ENCODE measurements at places on chromosomes 11 and 22. TPM values are rescaled to one million over a fixed set of nuclear protein-coding genes. Genes with fewer than 3 reads are reported as not detected.
A peak's percentile ranks its signal among the peaks of the same experiment; 100 is the strongest.

DNA sequence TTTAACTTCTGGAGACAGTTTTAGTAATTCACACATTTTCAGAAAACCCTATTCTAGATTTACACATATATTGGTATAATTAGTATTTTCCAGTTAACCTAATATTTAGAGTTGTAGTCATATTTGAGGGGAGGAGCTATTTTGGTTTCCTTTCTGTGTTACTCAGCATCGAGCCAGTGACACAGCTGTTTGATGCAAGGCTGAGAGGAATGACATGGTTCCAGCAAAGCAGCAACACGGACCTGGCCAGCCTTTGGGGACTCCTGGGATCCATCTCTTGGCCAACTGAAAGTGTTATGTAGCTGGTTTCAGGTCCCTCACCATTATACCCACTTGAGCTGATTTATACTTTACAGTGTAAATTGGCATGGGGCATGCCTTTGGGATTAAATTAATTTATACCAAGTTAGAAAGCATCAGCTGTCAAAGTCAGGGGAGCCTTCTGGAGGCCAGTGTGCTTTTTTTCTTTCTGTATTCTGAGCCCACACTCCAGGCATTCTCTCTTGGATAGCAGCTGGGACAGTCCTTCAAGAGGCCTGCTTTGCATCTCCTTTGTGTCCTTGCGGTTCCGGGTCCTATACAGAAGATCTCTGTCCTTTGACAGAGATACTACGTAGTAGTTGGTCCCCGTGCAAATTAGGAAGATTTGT, 91.3 kb upstream of the SLC25A18 start:
- DNase-seq = no peak

GRCh38 chr11:134819041-134819440, 407.0 kb upstream of the B3GAT1 start:
- no peak for DNase-seq

DNA sequence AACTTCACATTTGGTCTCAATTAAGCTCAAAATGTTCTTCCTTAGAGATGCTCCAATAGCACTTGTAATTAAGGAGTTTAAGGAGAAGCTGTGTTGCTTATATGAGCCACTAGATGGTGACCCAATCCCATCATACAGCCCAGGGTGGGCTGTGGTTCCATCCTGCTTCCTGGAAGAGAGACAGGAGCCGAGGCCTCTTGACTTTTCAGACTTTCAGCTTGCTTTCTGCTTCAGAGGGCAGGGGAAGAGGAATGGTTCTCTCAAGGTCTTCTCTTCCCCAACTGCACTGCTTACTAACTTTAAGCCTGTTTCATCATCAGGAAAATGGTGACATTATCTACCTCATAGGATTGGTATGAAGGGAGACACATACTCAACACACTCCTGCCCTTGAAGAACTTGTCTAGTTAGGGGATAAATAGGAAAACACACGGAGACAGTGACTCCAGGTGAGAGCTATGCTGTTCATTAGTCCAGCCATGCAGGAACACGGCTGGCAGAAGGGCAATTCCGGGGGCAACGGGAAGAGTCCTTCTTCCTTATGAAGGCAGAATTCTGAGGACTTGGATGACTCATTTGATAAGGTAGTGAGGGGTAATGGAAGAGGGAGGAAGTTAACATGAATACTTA, 20.1 kb downstream of the TMEM218 start:
- peak; percentile 75 for DNase-seq

DNA sequence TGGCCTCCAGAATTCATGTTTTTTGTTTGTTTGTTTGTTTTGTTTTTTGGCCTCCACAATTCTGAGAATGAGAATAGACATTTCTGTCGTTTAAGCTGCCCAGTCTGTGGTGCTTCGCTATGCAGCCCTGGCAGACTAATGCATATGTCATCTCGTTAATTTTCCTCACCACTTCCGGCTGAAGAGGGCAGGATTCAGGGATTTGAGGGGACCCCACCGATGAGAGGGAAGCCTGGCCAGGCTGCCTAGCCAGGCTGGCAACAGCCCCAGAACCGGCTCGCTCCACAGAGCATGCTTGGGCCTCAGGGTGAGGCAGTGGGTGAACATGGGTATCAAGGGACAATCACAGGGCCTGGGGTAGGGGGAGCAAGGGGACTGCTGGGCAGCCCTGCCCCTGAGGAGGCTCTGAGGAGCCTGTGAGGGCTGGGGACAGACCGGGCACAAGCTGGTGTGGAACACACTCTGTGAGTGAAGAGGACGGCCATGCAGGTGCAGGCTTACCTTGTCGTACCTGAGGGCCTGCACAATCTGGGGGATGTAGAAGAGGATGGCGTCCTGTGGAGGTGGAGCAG, 47.8 kb upstream of the SERPIND1 start:
- DNase-seq = no peak

- no peak for DNase-seq
These were observed 4.1 kb upstream of the NNMT start for GRCh38 chr11:114291842-114292680.

GRCh38 chr11:3959015-3959902, 103.8 kb downstream of the STIM1 start:
- DNase-seq = no peak

- DNase-seq = no peak
These were observed 16.3 kb downstream of the TRMU start for GRCh38 chr22:46351767-46352166.

DNA sequence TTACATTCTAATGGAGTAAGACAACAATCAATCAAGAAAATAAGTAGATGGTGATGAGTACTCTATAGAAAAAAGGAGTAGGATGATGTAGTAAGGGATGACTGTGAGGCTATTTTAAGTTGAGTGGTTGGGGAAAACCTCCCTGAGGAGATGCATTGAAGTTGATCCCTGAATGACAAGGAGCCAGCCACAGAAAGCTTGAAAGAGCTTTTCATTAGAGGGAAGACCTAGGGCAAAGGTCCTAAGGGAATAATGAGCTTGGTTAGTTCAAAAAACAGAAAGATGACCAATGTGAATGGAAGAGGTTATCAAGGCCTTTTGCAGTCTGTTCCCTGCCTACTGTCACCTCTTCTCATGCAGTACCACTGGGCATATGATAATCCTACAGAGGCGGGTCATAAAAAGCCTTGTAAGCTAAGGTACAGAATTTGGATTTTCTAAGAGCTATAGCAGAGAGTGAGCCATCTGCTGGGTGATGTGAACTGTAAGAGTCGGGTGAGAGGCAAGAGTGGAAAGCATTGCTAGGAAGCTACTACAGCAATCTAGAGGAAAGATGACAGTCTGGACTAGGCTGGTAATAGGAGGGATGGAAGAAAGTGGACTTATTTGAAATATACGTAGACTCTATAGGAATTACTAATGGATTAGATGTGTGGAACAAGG, 3.1 kb downstream of the PPP2R1B start:
- no peak for DNase-seq

DNA sequence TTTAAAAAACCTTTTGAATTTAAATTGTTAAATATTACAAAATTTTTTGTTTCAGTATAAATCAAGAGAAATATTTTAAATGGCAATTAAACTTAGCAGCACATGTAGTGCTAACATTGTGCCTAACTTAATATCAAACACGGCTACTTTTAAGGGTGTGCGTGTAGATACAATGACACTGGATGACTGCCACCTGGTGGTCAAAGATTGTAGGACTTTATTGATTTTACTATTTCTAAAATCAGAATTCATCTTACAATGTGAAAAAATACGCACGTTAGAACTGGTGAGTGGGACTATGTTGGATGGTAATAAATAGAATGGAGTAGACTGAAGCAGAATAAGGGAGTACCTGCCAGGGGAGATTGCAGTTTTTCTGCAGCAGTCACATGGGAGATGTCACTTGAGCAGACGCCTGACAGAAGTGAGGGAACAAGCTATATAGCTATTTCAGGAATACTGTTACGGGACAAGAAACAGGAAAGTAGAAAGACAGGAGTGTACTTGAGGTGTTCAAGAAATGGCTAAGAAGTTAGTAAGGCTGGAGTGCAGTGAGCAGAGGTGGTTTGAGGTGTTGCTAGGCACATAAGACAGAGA, 52.9 kb downstream of the UVRAG start:
- DNase-seq = peak; percentile 55

GRCh38 chr11:5304046-5304445, 2.3 kb upstream of the OR51B4 start:
- DNase-seq = no peak

- peak; percentile 82 for DNase-seq
These were observed 2.3 kb upstream of the DUSP8 start for GRCh38 chr11:1574238-1574932.

- DNase-seq = no peak
These were observed 7.4 kb downstream of the MED17 start for GRCh38 chr11:93791493-93791892.

GRCh38 chr22:34845391-34845790, 220.6 kb upstream of the ISX start:
- DNase-seq = no peak

DNA sequence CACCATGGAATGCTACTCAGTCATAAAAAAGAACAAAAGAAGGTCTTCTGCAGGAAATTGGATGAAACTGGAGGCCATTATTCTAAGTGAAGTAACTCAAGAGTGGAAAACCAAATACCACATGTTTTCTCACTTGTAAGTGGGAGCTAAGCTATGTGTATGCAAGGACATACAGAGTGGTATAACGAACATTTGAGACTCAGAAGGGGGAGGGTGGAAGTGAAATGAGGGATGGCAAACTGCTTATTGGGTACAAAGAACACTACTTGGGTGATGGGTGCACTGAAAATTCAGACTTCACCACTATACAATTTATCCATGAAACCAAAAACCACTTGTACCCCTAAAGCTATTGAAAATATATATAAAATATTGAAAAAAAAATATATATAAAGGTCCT, 13.4 kb upstream of the CAT start:
- no peak for DNase-seq

- no peak for DNase-seq
These were observed 5.8 kb upstream of the SEPTIN5 start for GRCh38 chr22:19708321-19709011.

GRCh38 chr22:27113211-27113635, 455.8 kb downstream of the MIAT start:
- peak; percentile 22 for DNase-seq

- peak; percentile 12 for DNase-seq
These were observed 374.3 kb upstream of the MPPED2 start for GRCh38 chr11:30960387-30960992.

DNA sequence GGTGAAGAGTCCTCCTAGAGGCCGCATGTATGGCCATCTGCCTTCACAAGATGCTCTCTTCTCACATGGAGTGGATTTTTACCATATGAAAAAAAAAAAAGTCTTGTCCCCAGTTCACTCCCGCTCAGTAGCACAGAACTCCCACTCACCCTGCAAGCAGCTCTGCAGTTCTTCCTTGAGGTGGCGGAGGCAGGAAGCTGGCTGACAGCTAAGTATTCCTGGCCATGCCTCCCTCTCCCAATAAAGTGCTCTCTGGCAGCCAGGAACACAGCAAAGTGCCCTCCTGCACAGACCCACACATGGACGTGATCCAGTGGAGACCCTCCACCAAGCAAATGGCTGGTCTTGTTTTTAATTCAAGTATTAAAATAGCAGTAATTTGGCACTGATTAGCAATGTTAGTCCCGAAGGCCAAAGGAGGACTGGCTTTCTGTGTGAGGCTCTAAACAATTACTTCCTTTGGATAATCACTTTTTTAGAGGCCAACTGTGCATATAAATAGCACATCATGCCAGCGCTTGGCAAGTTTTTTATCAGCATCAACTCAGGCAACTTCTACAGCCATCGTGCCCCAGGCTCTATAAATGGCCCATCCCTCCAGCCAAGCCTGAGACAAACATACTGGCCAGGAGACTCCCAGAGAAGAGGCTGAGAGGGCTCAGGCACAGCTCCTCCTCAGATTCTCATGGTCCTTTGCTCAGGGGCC, 413.6 kb downstream of the OPCML start:
- no peak for DNase-seq

DNA sequence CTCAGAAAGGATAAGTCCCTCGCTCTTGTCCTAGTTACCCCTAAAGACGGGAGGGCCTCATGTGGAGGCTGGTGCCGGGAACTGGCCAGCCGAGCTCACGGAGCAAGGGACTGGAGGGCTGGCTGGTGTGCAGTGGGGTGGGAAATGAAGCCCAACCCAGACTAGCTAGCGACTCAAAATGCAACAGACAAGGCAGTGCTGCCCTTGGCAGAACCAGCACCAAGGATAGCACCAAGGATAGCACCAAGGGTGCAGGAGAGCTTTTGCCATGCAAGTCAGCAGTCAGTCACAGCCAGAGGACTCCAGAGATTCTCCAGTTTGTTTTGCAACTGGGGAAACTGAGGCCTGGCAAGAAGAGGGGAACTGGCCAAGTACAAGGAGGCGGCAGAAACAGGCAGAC, 6.5 kb upstream of the BATF2 start:
- DNase-seq = no peak

DNA sequence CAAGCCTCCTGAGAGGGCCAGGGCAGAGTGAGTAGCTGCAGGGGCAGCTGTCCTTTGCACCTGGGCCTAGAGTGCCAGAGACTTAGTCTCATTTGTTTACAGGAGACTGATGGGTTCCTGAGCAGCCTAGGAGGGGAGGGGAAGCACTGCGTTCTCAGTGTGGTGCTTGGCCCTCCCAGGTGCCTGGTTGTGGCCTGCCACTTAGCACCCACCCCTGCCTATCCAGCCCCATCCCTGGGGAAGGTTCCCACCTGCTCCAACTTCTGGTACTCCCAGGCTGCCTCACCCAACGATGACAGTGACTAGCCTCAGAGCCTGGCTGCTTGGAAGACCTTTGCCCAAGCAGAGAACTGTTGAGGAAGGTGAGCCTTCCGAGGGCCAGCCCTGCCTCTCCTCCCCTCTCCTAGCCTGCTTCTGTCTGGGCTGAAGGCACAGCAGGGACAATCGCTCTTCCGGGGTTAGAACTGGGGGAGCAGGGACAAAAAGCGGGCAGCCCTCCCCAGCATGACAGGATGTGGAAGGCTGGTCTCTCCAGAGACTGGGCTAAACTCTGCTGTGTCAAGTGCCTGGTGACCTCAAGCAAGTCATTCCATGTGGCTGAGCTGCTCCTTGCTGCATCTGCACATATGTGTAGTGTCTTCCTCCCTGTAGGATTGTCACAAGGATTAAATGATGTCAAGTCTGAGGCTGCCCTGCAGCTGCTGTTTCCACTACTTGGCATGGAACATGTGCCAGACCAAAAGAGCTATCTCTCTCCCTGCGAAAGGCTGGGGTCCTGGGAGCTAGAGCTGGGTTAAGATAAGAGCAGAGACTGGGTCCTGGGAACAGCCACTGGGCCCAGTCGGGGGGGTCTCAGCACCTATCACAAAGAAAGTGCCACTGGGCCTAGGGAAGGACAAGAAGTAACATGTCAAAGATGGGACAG, 9.9 kb downstream of the KCNQ1OT1 start:
- DNase-seq = no peak

TMEM80 gene
- 11.8 TPM for total RNA-seq

OR56A3 gene
- not detected for total RNA-seq

GGTLC2 gene
- not detected for total RNA-seq

Measured in frontal cortex (tissue), 4 donors.